ENCODE measurements at places on chromosomes 3 and 15.

- DNase-seq, result no peak
Observed at GRCh38 chr15:90959894-90960293, 5.2 kb downstream of the RCCD1 start.

DNA sequence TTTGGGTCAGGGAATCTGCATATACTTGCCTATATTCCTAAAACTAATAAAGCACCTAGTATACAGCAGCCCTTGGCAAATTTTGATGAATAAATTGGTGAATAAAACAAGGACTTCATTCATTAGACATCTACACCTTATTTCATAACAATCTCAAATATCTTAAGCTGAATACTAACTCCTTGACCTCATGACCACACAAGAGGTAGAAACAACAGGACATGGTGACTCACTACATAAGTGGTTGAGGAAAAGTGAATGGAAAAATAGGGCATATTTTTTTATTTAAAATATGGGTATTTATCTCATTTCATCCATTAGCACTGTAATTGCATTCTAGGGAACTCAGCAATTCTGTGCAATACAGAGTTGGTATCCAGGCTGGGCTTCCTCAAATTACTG lies 7.8 kb upstream of the STAC start:
- DNase-seq, result no peak

DNA sequence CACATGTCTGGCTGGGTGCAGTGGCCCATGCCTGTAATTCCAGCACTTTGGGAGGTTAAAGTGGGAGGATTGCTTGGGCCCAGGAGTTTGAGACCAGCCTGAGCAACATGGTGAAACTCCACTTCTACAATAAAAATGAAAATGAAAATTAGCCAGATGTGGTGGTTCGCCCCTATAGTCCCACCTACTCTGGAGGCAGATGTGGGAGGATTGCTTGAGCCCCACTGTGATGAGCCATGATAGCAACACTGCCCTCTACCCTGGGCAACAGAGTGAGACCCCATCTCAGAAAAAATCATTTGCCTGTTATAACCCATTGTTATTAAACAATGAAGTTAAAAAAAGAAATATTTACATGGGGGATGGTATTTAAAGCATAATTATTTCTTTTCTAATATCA lies 240.1 kb upstream of the ZPLD1 start:
- no peak for DNase-seq

DNA sequence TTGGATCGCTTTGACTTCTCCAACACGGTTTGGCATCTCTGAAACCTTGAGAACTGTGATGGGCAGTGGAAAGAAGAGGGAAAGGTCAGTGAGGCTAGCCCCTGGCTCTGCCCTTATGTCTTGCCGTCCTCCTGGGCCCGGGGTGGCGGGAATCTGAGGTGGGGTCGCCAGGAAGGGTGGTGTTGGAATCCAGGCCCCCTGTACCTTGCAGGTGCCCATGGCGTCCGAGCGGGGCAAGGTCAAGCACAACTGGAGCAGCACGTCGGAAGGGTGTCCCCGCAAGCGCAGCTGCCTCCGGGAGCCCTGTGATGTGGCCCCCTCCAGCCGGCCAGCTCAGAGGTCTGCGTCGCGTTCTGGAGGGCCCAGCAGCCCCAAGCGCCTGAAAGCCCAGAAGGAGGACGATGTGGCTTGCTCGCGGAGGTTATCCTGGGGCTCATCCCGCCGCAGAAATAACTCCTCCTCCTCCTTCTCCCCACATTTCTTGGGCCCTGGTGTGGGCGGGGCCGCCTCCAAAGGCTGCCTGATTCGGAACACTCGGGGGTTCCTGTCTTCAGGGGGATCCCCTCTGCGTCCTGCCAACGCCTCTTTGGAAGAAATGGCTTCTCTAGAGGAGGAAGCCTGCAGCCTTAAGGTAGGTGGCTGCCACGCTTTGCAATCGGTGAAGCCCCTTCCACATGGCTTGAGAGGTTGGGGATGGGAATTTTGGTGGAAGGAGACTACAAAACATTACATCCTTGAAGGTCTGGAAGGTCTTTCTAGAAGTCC lies 907 bp downstream of the TATDN2 start:
- DNase-seq, result peak; percentile 48

DNA sequence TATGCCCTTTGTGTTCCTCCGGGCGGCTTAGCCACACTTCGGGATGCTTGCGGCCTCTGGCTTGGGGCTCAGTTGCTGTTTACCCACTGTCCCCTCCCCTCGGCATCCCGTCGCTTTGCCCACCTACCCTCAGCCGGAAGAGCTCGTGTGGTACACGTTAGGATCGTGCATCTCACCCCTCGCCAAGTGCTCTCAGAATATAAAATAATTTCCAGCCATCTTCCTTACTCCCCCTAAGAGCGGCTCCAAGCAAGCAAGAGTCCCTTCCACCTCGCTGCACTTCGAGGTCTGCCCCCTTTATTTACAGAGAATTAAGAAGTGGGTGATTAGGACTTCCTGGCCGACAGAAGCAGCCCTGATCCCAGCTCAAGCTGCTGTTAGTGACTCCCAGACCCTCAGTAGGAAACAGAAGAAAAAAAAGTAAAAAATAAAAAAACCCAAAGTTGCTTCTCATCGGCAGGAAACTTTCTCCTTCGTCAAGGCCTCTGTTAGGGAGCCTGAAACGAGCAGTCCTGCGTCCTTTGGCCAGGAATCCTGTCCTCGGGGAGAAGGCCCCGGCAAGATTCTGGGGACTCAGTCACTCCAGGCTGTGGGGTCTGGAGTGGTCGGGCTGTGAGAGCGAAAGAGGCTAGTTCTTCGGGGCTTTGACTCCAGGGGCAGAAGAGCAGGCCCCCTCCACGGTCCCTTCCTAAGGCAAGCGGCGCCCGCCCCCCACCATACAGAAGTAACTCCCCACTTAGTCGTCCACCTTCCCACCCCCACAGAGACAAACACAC lies 3.0 kb downstream of the MEIS2 start:
- no peak for DNase-seq

DNA sequence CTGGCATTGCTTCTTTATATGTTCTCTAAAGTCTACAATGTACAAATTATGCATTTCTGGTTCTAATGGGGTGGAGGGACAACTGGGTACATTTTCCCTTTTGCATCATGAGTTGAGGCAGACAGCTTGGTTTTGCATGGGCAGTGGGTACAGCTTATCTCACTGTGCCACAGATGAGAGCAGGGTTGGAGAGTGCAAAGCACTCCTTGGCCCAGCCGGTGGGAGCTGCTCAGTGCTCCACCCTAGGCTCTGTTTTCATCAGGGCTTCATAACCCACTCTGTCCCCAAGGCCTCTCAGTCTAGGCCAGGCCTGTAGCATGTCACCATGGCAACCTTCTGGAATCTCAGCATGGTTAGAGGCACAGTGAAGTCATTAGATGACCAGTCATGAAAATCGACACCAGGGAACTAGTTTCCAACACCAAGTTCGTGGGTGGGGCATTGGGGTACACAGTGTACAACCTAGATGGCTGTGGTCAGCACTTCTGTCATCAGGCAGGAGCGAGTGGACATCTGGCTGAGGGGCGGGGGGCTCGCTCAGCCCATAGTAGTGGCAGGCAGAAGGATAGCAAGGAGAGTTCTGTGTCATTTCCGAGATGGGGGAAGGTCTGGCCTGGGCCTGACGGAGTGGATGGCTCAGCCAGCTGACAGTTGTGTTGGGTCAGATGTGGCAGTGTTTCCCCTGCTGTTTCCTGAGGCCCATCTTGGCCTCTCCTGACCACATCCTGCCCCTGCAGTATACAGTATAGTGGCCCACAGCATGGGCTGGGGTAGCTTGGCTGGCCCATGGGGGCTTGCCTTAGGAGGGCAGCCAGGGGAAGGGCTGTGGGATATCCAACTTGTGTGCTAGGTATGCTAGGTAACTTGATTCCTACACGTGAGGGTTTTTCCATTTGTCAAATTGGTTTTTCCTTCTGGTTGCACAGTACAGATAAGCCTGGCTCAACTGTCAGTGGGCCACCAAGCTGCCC lies 75.7 kb upstream of the PRR23C start:
- no peak for DNase-seq

All from CD4-positive, alpha-beta T cell treated with Interleukin-15 for 4 hours (primary cell).